ENCODE measurements at places on chromosomes 1 and 21.
A peak's percentile ranks its signal among the peaks of the same experiment; 100 is the strongest.

DNA sequence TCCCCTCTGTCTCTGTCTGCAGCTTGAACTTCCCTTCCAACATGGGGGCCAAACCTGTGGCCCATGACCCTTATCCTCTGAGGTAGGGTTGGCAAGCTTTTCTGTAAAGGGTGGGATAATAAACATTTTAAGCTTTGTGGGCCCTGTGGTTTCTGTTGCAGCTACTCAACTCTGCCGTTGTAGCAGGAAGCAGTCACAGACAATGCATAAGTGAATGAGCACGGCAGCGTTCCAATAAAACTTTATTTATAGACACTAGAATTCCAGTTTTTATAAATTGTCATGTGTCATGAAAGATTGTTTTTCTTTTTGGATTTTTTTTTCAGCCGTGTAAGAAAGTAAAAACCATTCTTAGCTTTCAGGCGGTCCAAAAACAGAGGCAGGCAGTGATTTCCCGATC, 18.2 kb upstream of the CDK18 start:
- no peak for DNase-seq

DNA sequence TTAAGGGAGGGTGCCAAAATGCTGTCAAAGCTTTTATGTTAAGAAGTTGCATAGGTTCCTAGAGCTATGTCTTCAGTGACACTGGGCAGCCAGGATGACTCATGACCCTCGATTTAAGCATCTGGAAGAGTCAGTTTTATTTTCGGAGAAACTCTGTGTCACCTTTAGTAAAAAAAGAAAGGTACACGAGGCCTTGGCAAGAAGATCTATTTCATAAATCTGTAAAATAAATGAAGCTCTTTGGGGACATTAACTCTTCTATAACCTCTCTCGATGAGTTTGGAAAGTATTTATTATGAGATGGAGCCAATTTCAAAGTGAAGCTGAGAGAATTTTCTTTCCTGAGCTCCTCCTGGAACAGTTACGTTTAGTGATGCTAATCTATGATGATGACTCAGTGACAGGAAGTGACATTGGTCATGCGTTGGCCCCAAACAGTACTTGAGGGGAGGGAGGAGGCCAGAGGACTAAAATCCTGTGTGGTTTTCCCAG, 156.5 kb downstream of the HLX start:
- DNase-seq = no peak

DNA sequence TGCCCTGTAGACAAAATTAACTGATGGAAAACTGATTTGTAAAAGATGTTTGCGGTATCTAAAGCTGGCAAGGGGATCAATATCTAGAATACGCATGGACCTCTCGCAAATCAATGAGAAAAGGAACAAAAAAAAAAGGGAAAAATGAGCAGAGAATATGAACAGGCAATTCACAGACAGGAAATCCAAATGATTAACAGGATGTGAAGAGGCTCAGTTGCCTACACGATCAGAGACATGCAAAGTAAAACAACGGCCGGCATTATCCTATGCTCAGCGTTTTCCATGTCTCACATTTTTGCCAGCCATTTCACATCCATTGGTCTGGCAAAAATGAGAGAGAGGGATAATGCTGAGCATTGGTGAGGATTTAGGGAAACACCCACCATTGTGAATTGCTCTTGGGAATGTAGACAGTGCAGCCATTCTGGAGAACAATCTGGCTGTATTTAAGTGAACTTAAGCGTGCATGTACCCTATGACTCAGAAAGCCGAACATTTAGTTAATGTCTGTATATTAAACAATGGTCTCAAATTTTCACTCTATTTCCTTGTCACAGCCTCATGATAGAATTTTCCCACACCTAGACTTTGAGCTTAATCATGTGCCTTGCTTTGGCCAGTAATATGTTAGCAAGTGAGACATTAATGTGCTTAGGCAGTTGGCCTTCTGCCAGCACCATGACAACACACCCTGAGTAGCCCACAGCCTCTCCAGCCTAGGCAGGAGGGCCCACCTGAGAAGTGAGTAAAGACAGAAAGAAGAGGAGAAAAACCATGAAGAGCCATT, 61.0 kb upstream of the NBPF3 start:
- peak; percentile 50 for DNase-seq

DNA sequence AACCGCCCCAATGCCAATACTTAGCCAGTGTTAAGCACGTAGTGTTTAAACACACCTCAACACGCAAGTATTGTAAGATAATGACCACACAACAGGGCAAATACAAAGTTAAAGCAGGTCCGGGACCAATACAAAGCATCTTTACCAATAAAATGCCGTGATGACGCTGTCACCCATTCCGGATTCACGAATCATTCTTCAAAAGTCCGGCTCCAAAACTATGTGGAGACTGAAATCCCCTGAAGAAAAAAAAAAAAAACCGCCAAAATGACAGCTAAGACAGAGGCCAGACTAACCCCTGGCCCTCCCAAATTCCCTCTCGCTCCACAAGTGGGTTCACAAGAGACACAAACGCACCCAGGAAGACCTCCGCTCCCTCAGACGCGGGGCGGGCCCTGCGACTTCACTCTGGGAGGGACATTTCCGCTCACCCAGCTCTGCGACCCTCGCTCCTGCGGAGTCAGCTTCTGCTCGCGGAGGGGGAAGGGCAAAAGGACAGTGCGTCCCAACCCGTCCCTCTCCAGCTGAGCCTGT, 625 bp upstream of the DARS2 start:
- DNase-seq = no peak

DNA sequence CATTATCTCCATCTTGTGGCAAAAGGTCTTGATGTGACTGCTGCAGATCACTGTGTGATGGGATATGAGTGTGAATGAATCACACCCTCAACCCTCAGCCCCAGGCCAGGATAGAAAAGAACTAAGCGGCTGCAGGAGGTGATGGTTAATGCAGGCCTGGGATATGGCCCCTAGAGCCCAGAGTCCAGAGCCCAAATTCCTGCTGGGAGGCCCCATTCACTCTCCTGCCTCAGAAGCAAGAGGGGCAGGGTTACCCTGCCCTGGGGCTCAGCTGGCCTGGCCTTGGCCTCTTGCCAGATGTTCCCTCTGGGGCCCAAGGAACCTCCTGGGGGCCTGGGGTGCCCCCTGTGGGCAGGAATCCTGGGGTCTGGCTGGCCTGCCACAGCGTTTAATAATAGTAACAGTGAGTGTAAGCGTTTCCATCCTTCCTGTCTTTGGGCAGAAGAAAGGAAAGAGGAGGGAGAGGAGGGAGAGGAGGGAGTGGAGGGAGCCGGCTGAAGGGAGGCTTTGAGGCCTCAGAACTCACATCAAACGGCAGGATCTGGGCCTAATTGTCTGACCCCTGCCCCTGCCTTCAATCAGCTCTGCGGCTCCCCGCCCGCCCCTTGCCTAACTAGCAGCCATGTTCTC, 26.2 kb downstream of the DMAP1 start:
- peak; percentile 36 for DNase-seq

- no peak for DNase-seq
Measured at GRCh38 chr1:196873385-196873784, 14.5 kb upstream of the CFHR4 start.

- no peak for DNase-seq
Measured at GRCh38 chr21:22670148-22670547, 1671.9 kb downstream of the NCAM2 start.

- no peak for DNase-seq
Measured at GRCh38 chr21:34020983-34021553, 52.3 kb upstream of the MRPS6 start.

- DNase-seq = no peak
Measured at GRCh38 chr1:240683576-240683975, 71.6 kb upstream of the GREM2 start.

All from left colon (tissue), 2 donors.